ENCODE measurements at places on chromosomes 16 and 17.

GRCh38 chr17:82108961-82109475 lies 11.0 kb upstream of the FASN start:
- H3K27ac ChIP-seq = no peak overlapping the region
- no peaks in the 10 kb centered on the region for H3K27me3 ChIP-seq
- peaks cover 27% of the 10 kb centered on the region for H3K4me1 ChIP-seq
- no peak overlapping the region for H3K4me3 ChIP-seq
- H3K36me3 ChIP-seq = peaks cover 9% of the 10 kb centered on the region

DNA sequence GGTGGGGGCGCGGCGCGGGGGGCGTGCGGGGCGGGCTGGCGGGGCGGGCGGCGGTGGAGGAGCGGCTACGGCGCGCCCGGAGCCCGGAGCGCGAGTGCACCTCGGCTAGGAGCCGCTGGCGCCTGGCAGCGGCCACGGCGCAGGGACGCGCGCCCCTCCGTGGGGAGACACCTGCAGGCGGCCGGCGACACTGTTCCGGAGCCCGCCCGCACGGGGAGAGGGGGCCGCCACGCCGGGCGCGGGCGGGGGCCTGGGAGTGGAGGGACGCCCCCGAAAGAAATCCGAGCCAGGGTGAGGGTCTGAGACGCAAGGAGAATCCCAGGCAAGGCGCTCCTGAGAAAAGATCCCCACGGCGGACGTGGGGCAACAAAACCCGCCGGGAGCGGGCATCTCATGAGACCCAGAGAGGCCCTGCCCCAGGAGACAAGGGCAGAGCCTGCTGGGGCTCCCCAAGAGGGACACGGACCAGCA lies at the start of gene GSG1L:
TSS of gene GSG1L (minus strand) at position 124 of the 471 bp plus-strand sequence. CDS start 290 bp downstream, outside the sequence.
- H3K4me1 ChIP-seq = peaks cover 9% of the 10 kb centered on the region
- H3K27me3 ChIP-seq = peaks cover 81% of the 10 kb centered on the region
- H3K36me3 ChIP-seq = no peaks in the 10 kb centered on the region
- no peak for DNase-seq

DNA sequence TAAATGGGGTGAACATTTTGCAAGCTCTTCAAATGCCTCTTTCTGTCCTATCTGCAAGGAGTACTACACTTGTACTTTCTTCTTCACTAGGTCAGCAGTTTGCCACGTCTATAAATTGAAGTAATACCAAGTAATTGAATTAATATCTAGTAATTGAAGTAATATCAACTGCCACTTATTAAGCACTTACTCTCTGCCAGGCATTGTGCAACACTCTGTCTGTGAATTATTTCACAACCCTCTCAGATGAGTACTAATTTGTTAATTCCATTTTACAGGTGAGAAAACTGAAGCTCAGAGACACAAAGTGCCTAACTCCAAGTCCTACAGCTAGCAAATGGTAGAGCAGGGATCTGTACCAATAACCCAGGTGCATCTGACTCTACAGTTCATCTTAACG lies 4.1 kb downstream of the SDR42E1 start:
- peaks cover 8% of the 10 kb centered on the region for H3K36me3 ChIP-seq
- H3K27ac ChIP-seq = no peak overlapping the region
- H3K4me1 ChIP-seq = peaks cover 27% of the 10 kb centered on the region
- no peak for DNase-seq

DNA sequence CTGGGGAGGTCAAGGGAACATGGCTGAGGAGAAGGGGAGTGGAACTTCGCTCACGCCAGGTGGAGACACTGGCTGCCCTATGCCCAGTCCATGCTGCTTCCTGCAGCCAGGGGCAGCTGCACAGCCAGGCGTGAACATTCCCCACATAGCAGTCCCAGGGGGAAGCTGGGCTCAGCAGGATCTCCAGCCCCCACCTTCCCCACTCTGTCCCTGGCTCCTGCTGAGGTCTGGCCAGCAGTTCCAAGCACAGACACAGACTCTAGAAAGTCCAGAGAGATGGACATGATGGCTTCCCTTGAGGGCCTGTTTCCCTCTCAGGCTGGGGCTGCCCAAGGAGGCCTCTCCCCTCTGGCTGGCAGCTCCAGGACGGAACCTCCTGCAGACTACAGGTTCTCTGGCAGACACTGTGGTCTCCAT lies 9.3 kb downstream of the JUP start:
- H3K4me1 ChIP-seq = peaks cover 60% of the 10 kb centered on the region
- peaks cover 10% of the 10 kb centered on the region for H3K36me3 ChIP-seq
- DNase-seq = no peak
- peak overlapping the region; percentile 86 for H3K27ac ChIP-seq
